ENCODE measurements at places on chromosomes 3 and 15.

DNA sequence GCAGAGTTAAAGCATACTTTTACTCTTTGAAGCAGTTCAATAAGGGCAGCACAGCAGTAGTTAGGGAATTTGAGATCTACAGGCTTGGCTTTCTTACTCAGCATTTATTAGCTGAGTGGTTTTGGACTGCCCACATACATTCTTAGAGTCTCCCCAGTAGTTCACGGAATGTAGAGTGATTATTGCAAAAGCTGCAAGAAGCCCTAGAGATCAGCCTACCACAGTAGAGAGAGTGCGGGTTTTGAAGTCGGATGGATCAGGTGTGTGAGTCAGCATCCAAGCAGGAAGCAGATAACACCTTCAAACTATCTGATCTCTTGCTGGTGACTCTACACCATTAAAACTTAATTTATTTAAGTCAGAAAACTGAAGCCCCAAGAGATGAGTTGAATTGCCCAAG lies 171.9 kb downstream of the SYNPR start:
- no peak for DNase-seq

DNA sequence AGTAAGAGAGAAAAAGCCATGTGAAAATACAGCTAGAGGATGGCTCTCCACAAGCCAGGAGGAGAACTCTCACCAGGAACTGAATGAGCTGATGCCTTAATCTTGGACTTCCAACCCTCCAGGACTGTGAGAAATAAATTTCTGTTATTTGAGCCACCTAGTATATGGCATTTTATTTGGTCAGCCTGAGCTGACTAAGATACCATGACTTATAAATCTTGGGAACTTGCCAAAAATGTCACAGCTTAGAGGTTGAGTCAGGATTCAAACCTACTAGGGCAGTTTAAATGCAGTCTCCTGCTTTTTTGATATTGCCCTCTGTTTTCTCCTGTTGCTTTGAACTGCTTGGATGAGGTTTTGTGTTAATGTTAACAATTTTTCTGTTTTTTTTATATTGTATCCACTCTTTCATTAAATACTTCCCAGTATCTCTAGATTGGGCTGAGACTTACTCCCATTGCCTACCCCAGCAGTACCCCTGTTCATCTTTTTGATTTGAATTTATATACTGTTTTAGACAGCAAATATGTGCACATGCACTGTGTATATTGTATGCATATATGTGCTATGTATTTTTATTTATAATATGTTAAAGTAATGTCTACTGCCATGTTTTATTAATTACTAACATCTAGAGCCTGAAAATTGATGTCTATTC lies 1223.2 kb downstream of the OTOL1 start:
- DNase-seq, result no peak

- DNase-seq, result no peak
Observed at GRCh38 chr15:94230431-94230882, 904 bp upstream of the MCTP2 start.

DNA sequence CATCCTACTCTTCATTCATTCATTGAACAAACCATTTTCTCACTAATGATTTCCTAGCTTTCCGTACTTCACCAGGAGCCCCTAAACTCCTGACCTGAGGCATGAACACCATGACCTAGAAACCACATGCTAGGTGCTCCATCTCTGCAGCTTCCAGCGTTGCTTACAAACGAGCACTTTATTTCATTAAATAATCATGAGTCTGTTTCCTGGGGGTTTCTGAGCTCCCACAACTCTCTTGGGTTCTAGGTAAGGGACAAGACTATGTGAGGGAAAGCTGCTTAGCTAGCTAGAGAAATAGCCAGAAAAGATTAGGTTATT lies 1.3 kb downstream of the MAP2K1 start:
- no peak for DNase-seq

DNA sequence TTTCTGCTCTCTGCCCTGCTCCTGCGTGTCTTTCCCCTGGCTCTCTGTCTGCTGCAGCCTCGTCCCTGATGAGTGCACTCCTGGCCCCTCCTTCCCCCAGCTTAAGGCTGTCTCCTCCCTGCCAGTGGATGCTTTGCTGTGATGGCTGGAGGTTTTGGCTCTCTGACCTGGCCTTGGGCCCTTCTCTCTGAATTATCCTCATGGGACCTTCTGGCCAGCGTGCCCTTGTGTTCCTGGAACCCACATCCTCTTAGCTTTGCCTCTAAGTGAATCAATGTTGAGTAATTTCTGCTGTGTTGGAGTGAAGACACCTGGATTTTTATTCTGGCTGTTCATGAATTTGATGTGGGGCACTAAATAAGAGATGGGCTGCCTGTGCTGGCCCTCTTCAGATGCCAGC lies 9.8 kb upstream of the TNFAIP8L3 start:
- no peak for DNase-seq

GRCh38 chr3:17645074-17645698 lies 97.2 kb downstream of the TBC1D5 start:
- DNase-seq, result no peak

GRCh38 chr3:177150970-177151627 lies 46.2 kb downstream of the TBL1XR1 start:
- DNase-seq, result no peak

GRCh38 chr3:181701096-181701495 lies 10.6 kb upstream of the SOX2 start:
- no peak for DNase-seq

GRCh38 chr15:79884204-79884596 lies 12.6 kb downstream of the MTHFS start:
- DNase-seq, result no peak

- DNase-seq, result no peak
Observed at GRCh38 chr15:45126535-45127158, 3.0 kb downstream of the DUOXA1 start.

GRCh38 chr3:134879990-134880389 lies 84.9 kb downstream of the EPHB1 start:
- no peak for DNase-seq
